ENCODE measurements at places on chromosomes 4 and X.
A peak's percentile ranks its signal among the peaks of the same experiment; 100 is the strongest.

DNA sequence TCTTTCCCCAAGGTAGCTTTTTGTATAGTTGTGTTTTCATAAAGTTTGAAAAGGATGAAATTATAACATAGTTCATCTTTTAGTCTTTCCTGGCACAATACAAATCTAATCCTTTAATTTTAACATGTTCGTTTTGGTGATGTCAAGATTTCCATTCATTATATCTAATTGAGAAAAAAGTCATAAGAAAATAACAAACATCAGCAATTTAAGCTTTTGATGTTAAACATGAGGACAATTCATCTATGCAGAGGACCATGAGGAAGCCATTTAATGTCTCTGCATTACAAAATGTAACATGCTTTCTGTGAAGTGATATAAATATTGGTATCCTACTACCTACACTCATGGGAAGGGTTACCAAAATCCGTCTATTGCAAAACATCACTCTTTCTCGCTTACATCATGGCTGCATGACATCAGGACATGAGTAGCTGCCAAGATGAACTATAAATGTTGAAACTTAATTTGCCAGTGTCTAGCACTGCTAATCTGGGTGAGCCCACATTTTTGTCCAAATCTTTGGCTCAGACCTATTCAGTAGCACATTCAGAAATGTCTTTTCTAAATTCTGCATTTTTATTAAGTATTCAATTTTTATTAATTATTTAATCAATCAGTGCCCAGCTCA, 9.5 kb downstream of the EPGN start:
- DNase-seq, result peak; percentile 48

DNA sequence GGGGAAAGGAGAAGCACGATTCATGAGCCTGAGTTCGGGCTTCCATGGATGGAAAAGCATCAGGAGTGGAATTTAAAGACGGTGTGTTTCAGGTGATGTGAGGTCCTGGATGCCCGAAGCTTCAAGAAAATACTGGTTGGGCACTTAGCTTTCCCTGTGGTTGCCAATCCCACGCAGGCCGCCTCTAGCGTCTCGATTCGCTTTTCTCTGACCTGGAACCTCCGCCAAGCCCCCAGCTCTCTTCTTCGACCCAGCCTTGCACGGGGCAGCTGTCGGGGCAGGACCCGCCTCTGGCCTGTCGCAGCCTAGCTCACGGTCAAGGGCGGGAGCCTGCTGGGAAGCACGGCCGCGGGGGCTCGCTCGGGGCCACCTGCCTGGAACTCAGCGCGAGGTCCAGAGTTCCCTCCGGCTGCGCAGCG, 308 bp upstream of the TLR2 start:
- no peak for DNase-seq

GRCh38 chr4:183722731-183723560, 63.9 kb downstream of the TRAPPC11 start:
- no peak for DNase-seq

DNA sequence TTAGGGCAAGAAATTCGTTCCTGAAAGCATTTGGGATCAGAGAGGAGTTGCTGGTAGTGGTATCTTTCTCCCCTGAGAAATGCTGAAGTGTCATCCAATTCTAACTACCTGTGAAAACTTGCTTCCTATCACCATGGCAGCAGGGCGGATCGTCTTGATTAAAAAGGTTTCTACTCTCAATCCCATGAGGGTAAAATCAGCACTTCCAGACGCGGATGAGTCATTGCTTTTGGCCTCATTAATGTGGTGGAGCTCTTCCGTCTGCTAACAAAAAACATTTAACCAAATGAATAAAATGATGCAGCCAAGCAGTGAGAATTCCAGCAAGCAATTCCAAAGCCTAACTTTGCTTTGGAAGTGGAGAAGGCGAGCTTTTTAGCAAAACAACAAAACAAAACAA, 325.6 kb downstream of the CAMK2D start:
- peak; percentile 77 for DNase-seq

DNA sequence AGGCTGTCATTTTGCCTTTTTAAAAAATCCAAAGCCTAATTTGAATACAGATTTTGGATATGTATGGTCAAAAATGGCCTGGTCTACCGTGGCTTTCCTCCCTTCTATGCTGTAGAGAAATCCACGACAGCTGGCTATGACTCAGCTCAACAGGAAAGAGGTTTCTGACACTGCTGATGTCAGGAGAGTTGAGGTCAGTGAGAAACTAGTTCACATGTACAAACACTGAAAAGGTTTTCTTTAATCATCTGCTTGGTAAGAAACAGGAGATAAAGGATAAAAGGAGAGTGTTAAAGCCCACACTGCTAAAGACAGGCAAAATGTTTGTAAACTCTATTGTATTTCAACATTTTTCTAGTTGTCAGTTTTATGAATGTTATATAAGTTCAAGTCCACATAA, 113.9 kb downstream of the NYX start:
- DNase-seq, result peak; percentile 78

DNA sequence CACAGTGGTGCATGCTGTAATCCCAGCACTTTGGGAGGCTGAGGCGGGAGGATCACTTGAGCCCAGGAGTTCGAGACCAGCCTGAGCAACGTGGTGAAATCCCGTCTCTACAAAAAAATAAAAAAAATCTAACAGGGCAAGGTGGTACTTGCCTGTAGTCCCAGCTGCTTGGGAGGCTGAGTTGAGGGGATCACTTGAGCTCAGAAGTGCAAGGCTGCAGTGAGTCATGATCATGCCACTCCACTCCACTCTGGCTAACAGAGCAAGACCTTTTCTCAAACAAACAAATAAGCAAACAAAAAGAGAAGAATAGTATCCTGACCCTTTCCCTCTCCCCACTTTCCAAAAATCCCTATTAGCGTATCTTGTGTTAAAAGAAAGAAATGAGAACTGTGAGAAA, 52.7 kb downstream of the NPY1R start:
- no peak for DNase-seq

DNA sequence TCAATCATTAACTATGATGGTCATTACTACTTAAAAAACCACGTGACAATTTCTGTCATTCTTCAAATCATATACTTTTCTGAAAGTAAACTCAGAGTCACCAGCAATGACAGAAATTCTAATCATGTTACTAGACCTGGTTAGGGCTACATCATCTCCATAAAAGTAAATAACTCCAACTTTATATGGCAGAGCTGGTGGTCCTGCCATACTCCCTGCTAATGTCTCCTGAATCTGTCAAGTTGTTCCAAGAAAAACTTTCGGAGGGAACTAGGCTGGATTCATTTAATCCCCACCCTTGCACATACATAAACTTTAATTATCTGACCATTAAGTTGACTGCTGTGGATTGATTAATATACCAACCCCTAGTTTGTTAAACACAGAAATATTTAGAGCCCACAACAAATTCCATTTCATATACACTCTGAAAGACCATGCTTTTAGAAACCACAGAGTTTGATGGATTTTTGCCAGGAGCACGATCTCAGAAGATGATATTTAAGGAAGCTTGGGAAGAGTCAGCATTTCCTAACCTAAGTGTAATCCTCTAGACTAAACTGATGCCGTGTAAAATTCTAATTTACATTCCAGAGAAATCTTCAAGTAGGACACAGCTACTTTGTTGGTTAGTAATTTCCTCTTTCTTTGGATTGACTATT, 577.0 kb downstream of the FAT4 start:
- peak; percentile 85 for DNase-seq

- DNase-seq, result no peak
Observed at GRCh38 chr4:143616771-143617170, 83.7 kb downstream of the FREM3 start.

DNA sequence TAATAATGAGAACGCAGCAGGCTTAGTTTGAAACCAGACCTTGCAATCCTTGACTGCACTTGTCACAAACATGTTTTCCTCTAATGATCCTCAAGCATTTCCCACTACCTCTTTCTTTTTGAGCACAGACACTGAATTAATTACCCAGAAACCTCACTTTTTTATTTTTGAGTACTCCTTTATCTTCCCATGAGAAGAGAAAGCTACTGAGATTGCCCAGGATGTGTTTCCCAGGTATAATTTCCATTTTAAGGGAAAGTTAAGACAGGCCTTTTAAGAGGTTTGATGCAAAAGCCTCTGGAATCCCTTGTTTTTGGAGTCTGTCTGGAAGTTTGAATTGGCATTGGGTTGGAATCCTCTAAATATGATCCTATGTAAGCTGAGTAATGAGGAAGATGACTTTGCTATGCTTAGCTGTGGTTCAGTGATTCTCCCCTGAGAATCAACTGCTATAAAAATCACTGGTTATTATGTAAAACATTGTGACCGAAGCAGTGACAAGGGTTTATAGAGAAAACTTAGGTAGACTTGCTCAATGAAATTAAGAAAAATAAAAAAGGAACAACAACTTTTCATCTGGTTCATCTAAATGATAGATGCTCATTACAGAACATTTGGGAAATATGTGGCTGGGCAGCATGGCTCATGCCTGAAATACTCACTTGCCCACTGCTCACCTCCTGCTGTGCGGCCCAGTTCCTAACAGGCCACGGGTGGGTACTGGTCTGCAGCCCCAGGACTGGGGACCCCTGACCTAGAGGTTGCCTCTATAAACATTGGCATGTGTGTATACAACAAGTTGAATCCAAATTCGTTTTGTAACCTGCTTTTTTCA, 10.8 kb upstream of the RHOH start:
- peak; percentile 73 for DNase-seq

GRCh38 chr4:166195101-166195500, 322.1 kb downstream of the TLL1 start:
- no peak for DNase-seq

- no peak for DNase-seq
Observed at GRCh38 chr4:80069837-80070731, 2.9 kb downstream of the ANTXR2 start.

GRCh38 chr4:61555789-61556188, 355.7 kb downstream of the ADGRL3 start:
- DNase-seq, result no peak

- DNase-seq, result no peak
Observed at GRCh38 chr4:47031011-47031678, at the start of gene GABRB1. TSS of gene GABRB1 (plus strand) at chr4:47031567.

GRCh38 chrX:18616688-18617406, 55.1 kb downstream of the RS1 start:
- no peak for DNase-seq

- DNase-seq, result no peak
Observed at GRCh38 chr4:186852964-186853391, 129.3 kb upstream of the FAT1 start.

GRCh38 chr4:93199492-93199891, 629.1 kb upstream of the ATOH1 start:
- peak; percentile 5 for DNase-seq

GRCh38 chr4:101348367-101348827, 1.1 kb upstream of the PPP3CA start:
- DNase-seq, result no peak

DNA sequence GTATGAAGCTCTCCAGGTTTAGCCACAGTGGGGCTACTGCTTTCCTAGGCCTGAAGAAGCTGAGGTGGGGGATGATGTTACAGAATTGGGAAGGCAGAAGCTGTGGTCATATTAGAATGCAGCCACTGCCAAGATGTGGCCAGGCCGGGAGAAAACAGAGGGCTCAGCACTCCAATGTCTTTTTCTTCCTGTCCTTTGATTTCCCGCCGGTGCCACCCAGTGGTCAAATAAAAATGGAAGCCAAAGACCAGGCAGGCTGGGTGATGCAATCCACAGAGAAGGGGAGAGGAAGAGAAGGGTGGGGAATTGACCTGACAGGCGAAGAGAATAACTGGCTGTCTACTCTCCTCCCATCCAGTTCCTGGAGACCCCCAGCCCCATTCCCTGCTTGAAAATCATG, 94.9 kb upstream of the SHISA3 start:
- DNase-seq, result no peak

GRCh38 chr4:123468479-123469031, 72.0 kb downstream of the SPRY1 start:
- no peak for DNase-seq
